DMS153 (cell line): ENCODE measurements at places on chromosomes 7 and 10.

DNA sequence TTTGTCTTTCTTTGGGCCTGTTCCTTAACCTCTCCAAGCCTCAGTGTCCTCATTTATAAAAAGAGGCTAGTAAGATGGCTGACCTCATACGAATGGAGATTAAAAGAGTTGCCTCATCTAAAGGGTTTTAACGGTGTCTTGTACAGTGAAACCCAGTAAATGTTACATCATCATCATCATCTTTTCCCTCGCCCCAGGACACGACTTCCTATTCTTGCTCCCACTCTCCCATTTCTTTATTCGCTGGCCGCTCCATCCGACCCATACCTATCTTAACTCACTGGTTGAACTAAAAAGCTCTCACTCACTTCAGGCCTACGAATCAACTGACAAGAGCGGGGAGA lies 554 bp downstream of the FRA10AC1 start:
- no peak for DNase-seq

- no peak for DNase-seq
Observed at GRCh38 chr10:92742331-92743228, 52.8 kb downstream of the HHEX start.

- DNase-seq: peak; percentile 14
Observed at GRCh38 chr10:123380491-123381085, 226.4 kb downstream of the BUB3 start.

GRCh38 chr7:122217125-122217524 lies 73.1 kb upstream of the AASS start:
- no peak for DNase-seq

DNA sequence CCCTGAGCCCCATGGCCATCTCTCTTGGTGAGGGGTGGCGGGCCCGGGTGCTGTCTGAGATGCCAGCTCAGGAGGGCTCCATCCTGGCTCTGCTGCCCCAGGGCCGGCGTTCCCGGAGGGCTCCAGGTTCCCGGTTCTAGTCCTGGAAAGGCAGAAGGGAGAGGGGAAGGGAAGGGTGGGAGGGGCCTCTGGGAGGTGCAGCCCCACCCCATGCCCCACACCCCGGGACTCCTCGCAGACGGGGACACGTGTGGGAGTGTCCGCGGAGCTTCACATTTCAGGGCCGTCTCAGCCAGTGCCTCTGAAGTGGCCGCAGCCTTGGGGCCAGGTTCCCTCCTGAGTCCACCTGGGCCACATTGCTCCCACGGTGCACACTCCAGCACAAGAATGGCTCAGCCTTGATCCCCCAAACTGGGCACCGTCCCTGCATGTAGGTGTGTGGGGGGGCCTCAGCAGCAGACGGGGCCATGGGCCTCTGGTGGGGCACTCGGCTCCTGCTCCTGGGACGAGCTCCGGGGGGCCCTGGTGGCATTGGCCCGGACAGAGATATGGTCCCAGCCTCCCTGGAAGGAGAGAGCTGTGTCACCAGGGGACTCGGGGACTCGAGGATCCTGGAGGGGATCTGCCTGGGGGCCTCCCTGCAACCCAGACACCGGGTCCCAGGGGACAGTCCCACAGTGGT lies 5.8 kb downstream of the BHLHA15 start:
- DNase-seq: no peak

- no peak for DNase-seq
Observed at GRCh38 chr10:103502849-103503660, 9.6 kb downstream of the NEURL1 start.

GRCh38 chr10:11338160-11338844 lies 273.1 kb downstream of the USP6NL start:
- DNase-seq: no peak

DNA sequence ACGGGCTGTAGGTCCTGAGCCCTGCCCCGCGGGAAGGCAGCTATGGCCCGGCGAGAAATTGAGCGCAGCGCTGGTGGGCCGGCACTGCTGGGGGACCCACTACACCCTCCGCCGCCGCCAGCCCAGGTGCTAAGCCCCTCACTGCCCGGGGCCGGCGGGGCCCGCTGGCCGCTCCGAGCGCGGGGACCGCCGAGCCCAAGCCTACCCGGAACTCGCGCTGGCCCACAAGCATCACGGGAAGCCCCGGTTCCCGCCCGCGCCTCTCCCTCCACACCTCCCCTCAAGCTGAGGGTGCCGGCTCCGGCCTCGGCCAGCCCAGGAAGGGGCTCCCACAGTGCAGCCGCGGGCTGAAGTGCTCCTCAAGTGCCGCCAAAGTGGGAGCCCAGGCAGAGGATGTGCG lies 5.5 kb upstream of the CACUL1 start:
- DNase-seq: no peak

DNA sequence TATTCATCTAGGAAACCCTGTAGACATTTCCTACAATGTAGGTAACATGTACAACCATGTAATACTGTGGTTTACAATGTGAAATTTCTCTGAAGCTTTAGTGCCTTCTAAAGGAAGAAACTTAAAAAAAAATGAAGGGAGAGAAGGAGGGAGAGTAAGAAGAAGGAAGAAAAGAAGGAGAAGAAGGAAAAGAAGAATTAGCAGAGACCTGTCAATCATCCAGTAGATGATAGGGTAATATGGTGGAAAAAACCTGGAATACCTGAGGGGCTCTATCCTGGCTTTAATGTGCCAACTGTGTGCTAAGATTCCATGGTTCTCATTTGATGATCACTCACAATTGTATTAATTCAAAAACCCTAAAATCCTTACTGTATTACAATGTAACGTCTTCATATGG lies 2.6 kb upstream of the LRRN3 start:
- DNase-seq: no peak

DNA sequence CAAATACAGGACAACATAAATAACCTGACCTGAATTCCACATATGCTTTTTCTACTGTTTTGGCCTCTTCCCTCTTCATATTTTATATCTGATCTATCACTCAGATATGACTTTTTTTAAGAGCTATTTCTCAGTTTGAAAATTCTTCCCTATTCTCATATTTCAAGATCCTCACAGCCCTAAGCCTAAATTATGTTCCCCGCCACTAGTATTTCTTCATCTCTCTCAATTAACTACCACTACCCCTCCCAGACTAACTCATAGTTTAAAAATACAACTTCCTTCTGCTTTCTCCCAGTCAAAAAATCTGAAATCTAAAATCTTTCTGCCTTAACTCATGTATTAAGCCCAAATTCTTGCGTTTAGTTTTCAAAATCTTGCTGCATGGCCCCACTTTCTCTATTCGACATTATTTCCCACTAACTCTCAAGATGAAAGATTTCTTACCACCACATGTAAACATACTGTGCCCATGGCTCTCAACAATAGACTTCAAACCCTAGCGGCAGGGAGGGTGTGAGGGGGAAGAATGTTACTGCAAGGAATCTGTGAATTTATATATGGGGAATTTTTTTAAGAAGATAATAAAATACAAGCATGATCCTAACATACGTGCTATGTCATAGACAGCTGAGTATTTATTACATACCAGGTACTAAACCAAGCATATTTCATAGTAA lies 64.6 kb downstream of the TFEC start:
- no peak for DNase-seq

GRCh38 chr7:75842836-75843446 lies 29.3 kb upstream of the CCL24 start:
- DNase-seq: no peak

- no peak for DNase-seq
Observed at GRCh38 chr7:5214641-5215040, 24.6 kb downstream of the WIPI2 start.

DNA sequence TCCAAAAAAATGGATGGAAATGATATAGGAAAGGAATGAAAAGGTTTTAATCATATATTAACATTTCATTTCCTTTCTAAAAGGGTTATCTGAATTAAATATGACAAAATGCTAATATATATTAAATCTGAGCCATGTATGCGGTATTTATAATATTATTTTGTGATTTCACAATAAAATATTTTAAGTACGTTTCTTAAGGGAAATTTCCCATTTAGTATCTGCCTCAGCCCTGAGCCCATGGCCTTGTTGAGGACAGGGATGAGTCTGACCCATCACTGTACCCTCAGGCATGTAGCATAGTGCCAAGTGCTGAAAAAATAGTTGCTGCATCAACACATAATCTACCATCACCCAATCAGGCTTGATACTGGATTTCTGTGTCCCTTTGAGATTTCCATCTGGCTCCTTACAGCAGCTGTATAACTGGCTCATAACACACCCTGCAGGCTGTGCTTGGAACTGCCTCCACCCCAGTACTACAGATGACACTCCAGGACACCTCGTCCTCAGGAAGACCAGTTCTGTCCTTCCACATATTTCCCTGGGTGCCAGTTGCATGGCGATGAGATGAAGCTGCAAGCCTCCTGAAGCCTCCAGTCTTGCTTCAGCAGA lies 59.4 kb upstream of the ASAH2 start:
- no peak for DNase-seq

- DNase-seq: no peak
Observed at GRCh38 chr10:52379287-52379686, 65.2 kb downstream of the DKK1 start.

GRCh38 chr7:36894190-36894589 lies 169.9 kb upstream of the AOAH start:
- no peak for DNase-seq

DNA sequence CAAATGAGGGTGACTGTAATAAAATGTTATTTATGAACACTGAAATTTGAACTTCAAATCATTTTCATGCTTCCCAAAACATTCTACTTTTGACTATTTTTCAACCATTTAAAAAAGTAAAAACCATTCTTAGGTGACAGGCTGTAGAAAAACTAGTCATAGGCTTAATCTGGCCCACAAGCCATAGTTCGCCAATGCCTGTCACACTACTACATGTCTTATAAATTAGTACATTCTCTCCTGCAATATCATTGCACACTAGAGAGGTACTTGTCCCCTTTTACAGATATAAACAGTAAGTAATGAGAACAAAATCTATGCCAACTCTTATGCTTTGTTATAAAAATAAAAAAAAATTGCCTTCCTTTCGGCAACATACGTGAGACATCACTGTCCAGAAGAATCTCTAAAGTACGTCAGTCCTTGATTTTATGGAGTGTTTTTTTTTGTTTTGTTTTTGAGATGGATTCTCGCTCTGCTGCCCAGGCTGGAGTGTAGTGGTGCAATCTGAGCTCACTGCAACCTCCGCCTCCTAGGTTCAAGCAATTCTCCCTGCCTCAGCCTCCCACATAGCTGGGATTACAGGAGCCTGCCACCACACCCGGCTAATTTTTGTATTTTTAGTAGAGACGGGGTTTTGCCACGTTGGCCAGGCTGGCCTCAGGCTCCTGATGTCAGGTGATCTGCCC lies 23.2 kb downstream of the UPF2 start:
- DNase-seq: no peak

- DNase-seq: no peak
Observed at GRCh38 chr7:2792235-2792634, 51.9 kb downstream of the GNA12 start.

DNA sequence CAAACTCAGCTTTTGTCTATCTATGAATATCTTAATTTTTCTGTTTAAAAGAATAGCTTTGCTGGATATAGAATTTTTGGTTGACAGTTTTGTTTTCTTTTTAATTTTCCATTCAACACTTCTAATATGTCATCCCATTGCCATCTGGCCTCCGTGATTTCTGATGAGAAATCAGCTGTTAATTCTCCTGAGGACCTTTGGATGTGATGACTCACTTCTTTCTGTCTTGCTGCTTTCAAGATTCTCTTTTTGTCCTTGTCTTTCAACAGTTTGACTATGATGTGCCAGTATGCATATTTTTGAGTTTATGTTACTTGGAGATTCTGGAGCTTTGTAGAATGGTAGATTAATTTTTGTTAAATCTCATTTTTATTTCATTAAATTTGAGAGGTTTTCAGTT lies 38.4 kb downstream of the ZNF518A start:
- no peak for DNase-seq

GRCh38 chr7:98189559-98189958 lies 21.7 kb upstream of the BHLHA15 start:
- DNase-seq: no peak

GRCh38 chr7:115728518-115728917 lies 302.0 kb downstream of the TFEC start:
- no peak for DNase-seq

DNA sequence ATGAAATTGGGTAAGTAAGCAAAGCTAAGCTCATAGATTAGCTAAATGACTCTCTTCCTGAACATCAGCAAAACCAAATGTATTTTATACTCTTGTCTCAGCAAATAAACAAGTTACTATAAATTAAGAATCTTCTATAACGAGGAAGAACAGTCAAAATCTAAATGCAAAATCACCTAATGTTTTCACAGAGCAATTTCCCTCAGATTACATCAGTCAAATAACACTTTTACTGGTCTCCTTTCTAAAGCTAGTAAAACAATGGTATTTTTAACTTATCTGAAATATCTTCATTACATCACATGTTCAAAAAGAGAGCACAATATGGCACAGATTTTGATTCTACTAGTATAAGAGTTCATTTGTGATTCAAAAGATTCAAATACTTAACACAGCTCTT lies 16.5 kb upstream of the GPR22 start:
- DNase-seq: no peak

- DNase-seq: no peak
Observed at GRCh38 chr7:148790850-148791249, 92.1 kb downstream of the CUL1 start.

- no peak for DNase-seq
Observed at GRCh38 chr7:132142006-132142405, 434.3 kb downstream of the PLXNA4 start.

DNA sequence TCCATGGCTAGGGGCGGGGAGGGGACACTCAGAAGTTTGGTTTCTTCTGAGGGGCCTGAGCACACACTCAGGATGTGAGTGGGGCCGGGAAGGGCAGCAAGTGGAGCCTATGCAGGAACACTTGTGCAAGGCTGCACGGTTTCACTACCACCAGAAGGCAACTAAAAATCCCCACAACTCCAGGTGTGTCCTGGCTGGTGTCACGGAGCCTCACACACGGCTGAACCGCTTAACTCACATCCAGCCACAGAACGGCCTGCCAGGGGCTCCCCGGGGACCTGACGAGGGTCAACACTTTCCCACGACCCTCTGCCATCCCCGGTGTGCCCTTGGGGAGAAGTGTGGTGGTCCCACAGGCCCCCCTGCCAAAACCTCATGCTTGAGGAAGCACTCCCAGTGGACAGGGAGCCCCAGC lies 173.9 kb downstream of the ELFN1 start:
- no peak for DNase-seq

- DNase-seq: no peak
Observed at GRCh38 chr7:47714669-47715607, 133.0 kb upstream of the TNS3 start.

GRCh38 chr7:12961910-12962480 lies 274.6 kb downstream of the ARL4A start:
- DNase-seq: no peak

DNA sequence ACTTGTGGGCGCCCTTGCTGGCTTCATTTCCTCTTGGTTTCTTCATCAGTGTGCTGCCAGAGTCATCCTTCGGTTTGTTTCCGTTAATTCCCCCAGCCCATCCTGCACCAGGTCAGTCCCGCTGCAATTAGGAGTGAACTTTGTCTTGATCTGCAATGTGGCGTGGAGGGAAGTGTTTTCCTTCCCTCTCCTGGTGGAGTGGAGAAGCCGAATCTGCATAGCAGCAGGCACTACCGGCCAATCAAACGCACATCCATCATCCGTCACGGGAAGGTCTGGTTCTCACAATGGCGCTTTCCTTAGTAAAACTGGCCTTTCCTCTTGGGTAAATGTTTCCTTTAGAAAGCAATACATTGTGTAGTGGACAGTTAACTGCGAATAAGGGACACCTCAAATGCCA lies 337.5 kb downstream of the CXCL12 start:
- DNase-seq: no peak
